ENCODE measurements at places on chromosomes 2 and 18.

DNA sequence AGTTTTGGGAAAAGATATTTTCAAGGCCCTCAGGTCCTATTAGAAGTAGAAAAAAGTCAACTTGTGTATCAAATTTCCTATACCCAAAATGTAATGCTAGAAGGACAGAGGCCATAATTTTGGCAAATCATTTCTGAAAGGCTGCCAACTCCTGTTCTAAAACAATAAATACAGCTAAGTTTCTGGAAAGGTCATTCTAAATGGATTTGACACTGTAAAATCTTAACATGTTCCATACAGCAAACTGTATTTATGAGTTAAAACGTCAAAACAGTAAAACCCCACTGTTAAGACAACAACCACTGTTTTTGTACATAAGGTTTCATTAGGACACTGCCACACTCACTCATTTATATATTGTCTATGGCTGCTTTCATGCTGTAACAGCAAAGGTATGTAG lies 9.7 kb downstream of the FAM98A start:
- no peak for DNase-seq

- no peak for DNase-seq
These were observed 9.3 kb downstream of the TMEM182 start for GRCh38 chr2:102771114-102771513.

DNA sequence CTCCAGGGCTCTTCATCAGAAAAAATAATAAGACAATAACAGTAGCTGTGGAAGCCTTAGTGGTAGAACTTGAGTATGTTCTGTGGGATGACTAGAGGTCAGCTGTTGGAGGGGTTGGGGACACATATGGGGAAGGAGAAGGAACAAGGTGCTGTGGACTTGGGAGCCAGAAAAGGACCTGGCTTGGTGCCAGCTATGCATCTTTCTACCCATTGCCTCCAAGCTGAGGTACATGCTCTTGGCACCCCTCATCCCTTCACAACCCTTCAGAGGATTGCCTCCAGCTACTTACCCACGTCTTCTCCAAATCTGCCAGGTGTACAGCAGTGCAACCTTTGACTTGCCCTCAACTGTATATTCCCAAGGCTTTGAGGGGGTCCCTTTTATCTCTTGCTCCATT lies 15.3 kb upstream of the EPAS1 start:
- no peak for DNase-seq

GRCh38 chr2:207139552-207139951 lies 26.2 kb downstream of the KLF7 start:
- DNase-seq: no peak

GRCh38 chr2:126586317-126586716 lies 69.6 kb upstream of the GYPC start:
- no peak for DNase-seq

- no peak for DNase-seq
These were observed 999.7 kb upstream of the LRRTM1 start for GRCh38 chr2:81304154-81304830.

All from activated CD8-positive, alpha-beta T cell treated with anti-CD3 and anti-CD28 coated beads, Interleukin-2, amount 10 ng/mL, durations not matched to agents 7 days and 5 days (primary cell).